ENCODE measurements at places on chromosomes 2 and 18.

DNA sequence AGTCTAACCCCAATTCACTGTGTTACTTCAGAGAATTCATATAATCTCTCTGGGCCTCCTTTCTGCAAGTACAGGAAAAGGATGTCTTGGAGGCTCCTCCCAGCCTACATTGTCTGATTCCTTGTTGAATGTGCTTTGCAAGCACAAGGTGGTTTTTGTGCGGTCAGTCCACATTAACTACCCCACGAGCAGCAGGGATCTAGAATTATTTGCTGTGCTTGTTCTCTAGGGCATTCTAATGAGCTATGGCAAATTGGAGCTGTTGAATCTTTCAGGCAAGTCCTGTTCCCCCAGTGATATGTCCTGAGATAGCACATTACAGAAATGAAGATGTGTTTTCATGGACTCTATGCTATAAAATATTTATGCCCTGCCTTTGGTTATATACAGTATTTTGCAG is 349.4 kb downstream of the SLC4A3 start:
- no peak for DNase-seq

DNA sequence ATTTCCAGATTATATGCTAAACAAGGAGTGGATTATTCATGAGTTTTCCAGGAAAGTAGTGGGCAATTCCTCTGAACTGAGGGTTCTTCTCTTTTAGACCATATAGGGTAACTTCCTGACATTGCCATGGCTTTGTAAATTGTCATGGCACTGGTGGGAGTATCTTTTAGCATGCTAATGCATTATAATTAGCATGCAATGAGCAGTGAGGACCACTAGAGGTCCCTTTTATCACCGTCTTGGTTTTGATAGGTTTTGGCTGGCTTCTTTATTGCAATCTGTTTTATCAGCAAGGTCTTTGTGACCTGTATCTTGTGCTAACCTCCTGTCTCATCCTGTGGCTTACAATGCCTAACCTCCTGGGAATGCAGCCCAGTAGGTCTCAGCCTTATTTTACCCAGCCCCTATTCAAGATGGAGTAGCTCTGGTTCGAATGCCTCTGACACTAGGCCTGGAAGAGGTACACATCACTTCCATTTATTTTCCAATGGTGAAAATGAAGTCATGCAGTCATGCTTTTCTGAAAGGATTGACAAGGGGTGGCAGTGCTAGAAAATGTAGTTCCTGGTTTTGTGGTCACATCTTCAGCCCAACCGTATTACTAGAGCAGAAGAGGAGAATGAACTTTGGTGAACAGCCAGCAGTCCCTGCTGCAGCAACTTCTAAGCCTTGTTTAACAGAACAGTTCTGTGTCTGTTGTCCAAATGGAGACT is 26.6 kb upstream of the ITGA4 start:
- no peak for DNase-seq

GRCh38 chr18:31723990-31724711 is 36.5 kb downstream of the SLC25A52 start:
- no peak for DNase-seq

DNA sequence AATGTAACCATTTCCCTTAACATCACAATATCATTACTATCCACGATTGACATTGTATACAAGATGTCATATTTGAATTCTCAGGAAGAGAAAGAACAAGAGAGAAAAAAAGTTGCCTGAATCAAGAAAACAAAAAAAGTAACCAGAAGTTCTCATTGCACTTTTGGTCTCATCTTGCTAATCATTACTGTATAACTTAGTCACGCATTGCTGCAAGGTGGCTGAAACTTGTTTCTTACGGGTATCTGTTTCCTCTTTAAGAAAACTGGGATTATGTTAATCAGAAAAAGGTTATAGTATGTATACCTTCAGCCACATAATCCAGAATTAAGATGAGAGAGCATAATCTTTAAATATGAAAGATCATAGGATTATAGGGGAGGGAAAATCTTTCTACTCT is 639.7 kb upstream of the SYT4 start:
- no peak for DNase-seq

- no peak for DNase-seq
These were observed 160.2 kb upstream of the ALKAL2 start for GRCh38 chr2:447902-448665.

Measured in stimulated activated CD4-positive, alpha-beta T cell treated with anti-CD3 and anti-CD28 coated beads, TNF-alpha, amount 100 ng/mL, for 4 hours (primary cell).